ENCODE measurements at places on chromosomes 1 and 21.

GRCh38 chr1:25848531-25848930 lies 10.7 kb downstream of the AUNIP start:
- DNase-seq: no peak

DNA sequence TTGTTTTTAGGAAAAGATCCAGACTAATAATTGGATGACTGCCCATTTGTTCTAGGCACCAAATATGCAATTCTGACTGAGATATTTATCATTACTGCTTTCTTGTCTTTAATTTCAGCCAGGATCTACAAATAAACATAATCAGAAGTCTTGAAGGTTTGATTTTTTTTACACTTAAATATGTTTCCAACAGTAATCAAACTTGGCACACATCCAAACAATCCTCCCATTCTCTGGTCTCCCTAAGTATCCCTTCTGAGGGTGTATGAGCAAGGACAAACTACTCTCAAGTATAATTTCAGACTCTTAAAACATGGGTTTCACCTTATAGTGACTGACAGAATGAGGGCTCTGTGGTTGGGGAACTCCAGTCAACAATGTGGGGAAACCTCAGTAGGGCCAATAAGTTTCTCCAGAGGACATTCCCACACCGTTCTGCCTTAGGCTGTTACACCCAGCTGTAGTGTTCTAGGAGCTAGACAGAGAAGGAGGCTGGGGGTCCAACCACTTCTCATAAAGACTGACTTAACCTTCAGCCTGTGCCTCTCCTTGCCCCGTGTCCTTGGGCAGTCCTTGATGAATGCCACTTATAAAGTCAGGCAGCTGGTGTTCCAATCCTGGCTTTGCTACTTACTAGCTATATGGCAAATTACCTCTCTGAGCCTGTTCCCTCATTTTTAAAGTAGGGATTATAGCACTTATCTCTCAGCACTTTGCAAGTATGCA lies 1.5 kb upstream of the PALMD start:
- DNase-seq: no peak

- no peak for DNase-seq
Observed at GRCh38 chr1:235313931-235314678, 13.9 kb downstream of the ARID4B start.

- no peak for DNase-seq
Observed at GRCh38 chr1:215279682-215280081, 197.1 kb downstream of the KCNK2 start.

GRCh38 chr1:1290238-1290731 lies 10.0 kb downstream of the SCNN1D start:
- DNase-seq: no peak

DNA sequence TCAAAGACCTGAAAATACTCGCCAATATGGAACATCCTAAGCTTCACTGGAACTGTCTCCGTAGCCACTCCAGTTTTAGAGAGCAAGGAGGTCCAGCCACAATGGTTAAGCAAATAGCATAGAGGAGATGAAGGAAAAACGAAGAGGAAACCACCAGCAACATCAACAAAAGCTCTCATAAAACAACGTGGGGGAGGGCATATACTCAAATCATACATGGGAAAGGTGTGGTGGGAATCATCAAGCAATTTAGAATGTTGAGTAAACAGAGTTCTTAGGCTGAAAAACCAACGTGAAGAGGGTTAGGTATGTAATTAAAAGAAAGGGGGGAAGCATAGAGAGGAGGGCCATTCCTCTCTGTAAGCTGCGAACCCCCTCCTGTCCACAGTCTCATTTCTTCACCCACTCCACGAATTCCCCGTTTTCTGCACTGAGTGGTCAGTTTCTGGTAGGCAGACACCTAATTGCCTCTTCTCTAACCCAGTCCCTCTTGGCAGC lies 1.0 kb downstream of the TMEM59 start:
- no peak for DNase-seq

DNA sequence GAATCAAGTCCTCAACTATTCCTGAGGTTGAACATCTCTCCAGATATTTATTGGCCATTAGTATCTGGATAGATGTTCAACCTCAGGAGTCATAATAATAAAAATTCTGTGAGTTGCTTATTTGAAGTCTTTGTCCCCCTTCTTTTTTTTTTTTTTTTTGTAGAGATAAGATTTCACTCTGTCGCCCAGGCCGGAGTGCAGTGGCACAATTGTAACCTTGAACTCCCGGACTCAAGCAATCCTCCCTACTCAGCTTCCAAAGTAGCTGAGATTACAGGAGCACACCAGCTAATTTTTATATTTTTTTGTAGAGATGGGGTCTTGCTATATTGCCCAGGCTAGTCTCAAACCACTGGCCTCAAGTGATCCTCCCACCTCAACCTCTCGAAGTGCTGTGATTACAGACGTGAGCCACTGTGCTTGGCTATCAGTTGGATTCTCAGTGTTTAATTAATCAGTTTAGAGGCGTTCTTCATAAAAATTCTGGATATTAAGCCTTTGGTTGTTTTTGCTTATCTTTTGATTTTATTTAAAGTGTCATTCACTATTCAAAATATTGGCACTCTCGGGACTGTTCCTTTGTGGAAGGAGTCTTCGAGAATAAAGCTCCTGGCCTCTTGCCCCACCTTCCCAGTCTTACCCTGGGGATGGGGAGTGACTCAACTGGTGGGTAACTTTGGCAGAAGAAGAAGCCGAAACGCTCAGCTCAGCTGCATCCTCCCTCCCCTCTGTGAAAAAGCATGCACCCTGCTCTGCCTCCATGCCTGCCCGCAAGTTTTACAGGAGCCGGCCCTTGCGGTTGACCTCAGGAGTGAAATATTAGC lies 11.2 kb upstream of the HYI start:
- DNase-seq: no peak

- no peak for DNase-seq
Observed at GRCh38 chr1:173017792-173018191, 32.9 kb downstream of the TNFSF18 start.

DNA sequence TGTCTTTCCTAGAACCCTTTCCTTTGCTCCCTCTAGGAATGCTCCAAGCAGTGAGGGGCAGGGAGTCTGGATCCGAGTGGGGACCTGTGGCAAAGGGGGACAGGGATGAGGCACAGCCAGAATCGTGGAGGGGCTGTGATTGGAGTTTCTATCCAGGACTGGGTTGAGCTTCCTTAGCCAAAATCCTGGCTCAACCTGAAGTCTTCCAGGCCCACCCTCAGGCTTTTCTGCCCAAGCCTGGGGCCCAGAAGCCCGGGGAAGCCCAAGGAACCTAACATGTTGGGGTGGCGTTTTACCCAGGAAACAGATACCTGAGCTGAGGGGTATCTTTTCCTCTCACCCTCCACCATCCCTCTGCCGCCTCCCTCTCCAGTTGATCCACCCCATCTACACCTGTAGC lies 5.4 kb downstream of the MYOG start:
- DNase-seq: no peak

- no peak for DNase-seq
Observed at GRCh38 chr1:40397258-40397657, 23.7 kb downstream of the SMAP2 start.

- no peak for DNase-seq
Observed at GRCh38 chr1:99705385-99705784, 59.5 kb downstream of the PALMD start.

GRCh38 chr1:246776923-246777322 lies 52.7 kb downstream of the SCCPDH start:
- no peak for DNase-seq

- DNase-seq: no peak
Observed at GRCh38 chr1:204042516-204042915, 30.4 kb upstream of the SOX13 start.

- no peak for DNase-seq
Observed at GRCh38 chr1:87963556-87963955, 634.9 kb downstream of the LMO4 start.

- DNase-seq: no peak
Observed at GRCh38 chr1:170568197-170568596, 36.2 kb downstream of the GORAB start.

DNA sequence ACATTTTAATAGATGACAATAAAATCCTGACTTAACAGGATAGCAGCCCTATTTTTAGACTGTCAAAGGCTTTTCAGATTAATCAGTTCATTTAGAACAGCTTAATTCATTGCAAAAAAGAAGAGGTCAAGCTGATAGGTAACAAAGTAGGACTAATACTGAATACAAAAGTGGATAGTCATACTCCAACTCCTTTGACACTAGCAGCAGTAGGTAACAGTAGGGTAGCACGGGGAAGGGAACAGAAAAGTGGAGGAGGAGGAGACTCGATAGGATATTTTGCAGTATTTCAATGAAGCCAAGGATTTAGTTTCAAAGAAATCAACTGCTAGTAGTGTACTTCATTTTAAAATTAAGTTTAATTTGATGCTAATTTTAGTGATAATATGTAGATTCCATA lies 51.1 kb downstream of the USP1 start:
- DNase-seq: no peak

- no peak for DNase-seq
Observed at GRCh38 chr21:31253684-31254083, 90.4 kb downstream of the TIAM1 start.

GRCh38 chr1:62508187-62508758 lies 71.4 kb downstream of the USP1 start:
- DNase-seq: no peak

- no peak for DNase-seq
Observed at GRCh38 chr1:112504661-112505399, 3.9 kb upstream of the WNT2B start.

- DNase-seq: no peak
Observed at GRCh38 chr1:43143441-43143888, 28.6 kb downstream of the EBNA1BP2 start.

GRCh38 chr1:202090994-202091393 lies 31.7 kb upstream of the GPR37L1 start:
- no peak for DNase-seq

- no peak for DNase-seq
Observed at GRCh38 chr1:12184008-12184681, 17.4 kb downstream of the TNFRSF1B start.

DNA sequence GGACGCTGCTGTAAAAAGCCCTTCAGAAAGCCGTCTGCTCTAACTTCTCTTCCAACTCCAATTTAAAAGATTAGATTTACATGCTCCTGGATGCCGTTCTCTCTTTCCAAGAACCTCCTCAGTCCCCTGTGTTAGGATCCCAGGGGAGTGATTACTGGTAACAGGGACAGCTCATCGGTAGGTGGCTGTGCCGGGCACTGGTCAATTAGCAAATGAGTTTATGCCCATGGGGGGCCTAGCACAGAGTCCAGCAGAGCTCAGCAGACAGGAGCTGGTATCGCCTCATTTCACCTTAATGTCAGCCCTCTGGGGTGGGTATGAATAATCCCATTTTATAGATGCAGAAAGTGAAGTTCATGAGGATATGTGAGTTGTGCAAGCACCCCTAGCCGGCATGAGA lies 191.9 kb downstream of the GRIK3 start:
- DNase-seq: no peak

GRCh38 chr1:163668472-163668871 lies 346.7 kb downstream of the NUF2 start:
- no peak for DNase-seq

- DNase-seq: no peak
Observed at GRCh38 chr1:22615886-22616285, 20.5 kb upstream of the C1QA start.

DNA sequence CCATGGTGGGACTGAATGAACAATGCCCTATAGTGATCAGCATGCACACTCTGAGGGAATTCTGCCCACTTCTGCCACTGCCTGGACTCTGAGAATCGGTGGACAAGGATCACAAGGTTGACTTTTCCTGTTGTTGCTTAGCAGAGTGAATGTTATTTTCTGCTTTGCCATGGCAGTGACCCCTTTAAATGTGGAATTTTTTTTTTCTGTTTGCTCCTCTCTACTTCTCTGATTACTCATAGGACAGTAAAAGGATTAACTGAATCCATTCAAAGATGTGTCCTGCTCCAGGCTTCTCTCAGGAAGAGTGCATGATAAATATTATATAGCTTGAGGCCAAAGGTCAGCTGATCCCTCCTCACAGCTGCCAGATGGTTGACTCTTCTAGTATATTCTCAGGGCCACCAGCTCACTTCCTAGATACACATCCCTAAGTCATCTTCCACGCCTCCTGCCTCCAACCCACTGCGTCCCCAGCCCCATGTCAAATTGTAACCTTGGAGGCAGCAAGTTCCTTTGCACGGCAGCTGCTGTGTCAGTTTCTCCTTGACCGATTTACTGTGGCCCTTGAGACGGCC lies 74.0 kb upstream of the RALGPS2 start:
- no peak for DNase-seq

DNA sequence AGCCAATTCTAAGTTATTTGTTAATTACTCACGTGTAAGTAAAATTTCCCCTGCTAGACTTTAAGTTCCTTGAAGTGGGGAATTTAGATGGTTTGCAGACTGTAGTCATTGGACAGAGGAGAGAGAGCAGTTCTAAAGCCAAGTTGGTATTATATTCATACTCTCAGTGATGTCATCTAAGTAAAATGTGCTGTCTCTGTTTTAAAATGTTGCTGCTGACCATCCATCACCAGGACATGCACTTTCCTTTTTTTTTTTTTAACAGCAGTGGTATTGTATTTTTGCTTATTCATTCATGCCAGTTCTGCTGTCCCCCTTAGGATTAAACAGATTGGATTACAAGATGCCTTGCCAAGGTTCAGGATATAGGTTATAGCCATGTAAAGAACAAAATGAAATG lies 2.3 kb downstream of the TTLL7 start:
- DNase-seq: no peak

GRCh38 chr1:155106862-155107261 lies 20.8 kb upstream of the EFNA1 start:
- no peak for DNase-seq

DNA sequence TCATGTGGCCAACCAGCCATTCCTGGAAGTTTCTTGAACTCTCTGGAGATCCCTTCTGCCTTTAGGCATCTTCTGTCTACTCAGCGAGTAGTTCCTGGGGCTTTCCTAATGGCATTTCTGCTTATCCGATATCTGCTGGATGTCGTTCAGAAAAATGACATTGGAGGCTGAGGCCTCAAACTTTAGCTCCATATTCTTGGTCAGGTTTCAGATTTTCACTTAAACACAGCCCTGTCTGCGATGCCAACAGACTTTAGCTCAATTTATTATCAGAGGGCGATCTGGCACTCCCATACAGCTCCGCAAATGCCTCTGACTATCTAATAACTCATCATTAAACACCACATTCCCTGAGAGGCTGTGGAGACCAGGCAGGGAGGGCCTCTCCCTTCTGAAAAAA lies 46.3 kb upstream of the ETS2 start:
- no peak for DNase-seq

DNA sequence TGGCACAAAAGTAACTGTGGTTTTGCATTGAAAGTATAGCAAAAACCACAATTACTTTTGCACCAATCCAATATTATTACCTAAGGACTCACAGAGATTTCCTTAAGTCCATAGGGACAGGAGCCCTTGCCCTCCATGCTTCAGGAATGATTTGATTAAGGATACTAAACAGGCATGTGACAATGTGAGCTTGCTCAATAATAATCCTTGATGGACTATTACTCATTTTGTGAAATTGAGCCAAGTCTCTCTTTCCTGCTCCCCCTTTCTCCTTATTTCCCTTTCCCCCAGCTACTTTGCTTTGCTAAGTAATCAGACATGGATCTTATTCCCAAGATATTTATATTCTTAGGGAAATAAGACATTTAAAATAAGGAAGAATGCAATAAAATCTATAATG lies 21.6 kb upstream of the RGL1 start:
- DNase-seq: no peak

All from left renal pelvis (tissue), 4 donors.